NCI-H1417 treated with DMSO at 0.1 percent for 48 hours (cell line): ENCODE measurements at places on chromosomes 2 and 18.

DNA sequence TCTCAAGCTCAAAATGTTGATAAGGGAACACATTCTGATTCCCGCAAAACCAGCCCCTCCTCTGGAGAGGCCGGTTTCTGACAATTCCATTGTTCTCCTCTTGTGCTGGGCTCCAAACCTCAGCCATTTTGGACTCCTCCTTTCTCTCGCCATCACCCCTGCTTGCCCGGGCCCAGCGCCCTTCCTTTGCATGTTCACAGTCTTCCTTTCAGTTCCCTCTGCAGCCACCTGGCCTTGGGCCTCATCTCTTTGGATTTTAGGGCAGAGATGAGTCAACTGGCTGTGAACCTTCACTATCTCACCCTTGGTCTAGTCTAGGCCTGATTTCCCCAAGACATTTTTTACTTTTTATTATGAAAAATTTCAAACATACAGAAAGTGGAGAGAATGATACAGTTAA lies 155.9 kb upstream of the MAP3K20 start:
- DNase-seq, result no peak

GRCh38 chr2:57370882-57371585 lies 675.6 kb upstream of the VRK2 start:
- no peak for DNase-seq

- DNase-seq, result no peak
Measured at GRCh38 chr2:37586663-37587317, 84.7 kb downstream of the CDC42EP3 start.

GRCh38 chr2:40242315-40242714 lies 209.6 kb downstream of the SLC8A1 start:
- DNase-seq, result peak; percentile 93

- no peak for DNase-seq
Measured at GRCh38 chr2:157897106-157897971, 21.2 kb upstream of the ACVR1 start.

DNA sequence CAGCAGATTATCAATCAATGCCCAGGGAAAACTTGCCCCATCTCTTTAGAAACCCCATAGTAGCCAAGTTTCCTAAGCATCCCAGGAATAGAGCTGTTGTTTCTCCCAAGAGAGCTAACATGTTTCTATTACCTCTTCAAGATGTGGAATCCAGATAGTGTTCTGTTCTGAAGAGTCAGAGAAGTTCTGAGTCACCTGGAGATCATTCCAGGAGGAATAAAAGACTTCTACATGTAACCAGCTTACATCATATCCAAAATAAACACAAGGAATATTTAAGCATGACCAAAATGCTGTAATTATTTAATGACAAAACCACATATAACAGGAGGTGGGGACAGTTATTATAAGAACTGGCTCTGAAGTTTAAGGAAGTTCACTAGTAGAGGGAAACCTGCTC lies 51.0 kb upstream of the GORASP2 start:
- DNase-seq, result no peak

GRCh38 chr18:76461692-76462325 lies 33.2 kb downstream of the ZNF516 start:
- no peak for DNase-seq

DNA sequence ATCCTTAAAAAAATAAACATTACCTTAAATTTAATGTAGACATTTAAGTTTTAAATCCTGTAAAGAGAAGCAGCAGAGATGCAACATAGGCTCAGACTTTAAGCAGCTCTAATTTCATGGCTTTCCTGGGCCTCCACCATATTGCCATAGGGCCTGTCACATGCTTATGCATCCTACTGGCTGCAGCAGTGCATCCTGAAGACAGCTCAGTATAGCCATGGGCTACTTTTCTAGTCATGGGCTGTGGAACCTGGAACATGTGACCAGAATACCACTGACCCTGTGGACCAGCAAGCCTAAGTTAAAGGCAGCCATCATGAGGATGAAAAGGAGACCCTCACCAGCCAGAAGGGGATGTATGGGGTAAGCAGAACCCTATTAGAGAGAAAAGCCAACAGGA lies 10.7 kb downstream of the RMP24 start:
- no peak for DNase-seq
